ENCODE measurements at places on chromosomes 7 and 10.

DNA sequence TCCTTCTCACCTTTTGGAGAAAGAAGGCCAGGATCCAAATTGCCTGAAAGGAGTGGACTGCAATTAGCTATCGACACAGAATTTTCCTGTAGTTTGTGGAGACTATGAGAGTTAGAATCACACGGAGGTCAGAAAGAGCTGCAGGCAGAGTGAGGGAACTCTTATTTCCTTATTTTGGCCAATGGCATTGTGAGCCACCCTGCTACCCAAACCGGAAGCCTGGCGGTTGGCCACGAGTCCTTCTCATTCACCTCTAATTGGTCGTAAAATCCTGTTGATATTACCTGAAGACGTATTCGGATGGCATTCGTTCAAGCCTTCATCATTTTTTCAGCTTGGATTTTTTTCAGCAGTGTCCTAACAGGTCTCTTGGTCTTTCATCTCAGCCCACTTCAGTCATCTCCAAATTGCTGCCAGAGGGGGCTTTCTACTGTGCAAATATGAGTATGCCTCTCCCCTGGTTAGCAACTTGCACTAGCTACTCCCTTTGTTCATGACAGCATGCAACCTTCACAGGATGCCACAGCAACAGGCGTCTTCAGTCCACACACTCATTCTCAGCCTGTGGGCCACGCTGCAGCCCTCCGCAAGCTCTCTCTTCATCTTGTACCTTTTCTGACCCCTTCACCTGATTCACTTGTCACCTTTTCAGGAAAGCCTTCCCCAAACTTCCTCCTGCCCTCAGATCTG is 66.9 kb downstream of the GATA3 start:
- DNase-seq, result no peak

DNA sequence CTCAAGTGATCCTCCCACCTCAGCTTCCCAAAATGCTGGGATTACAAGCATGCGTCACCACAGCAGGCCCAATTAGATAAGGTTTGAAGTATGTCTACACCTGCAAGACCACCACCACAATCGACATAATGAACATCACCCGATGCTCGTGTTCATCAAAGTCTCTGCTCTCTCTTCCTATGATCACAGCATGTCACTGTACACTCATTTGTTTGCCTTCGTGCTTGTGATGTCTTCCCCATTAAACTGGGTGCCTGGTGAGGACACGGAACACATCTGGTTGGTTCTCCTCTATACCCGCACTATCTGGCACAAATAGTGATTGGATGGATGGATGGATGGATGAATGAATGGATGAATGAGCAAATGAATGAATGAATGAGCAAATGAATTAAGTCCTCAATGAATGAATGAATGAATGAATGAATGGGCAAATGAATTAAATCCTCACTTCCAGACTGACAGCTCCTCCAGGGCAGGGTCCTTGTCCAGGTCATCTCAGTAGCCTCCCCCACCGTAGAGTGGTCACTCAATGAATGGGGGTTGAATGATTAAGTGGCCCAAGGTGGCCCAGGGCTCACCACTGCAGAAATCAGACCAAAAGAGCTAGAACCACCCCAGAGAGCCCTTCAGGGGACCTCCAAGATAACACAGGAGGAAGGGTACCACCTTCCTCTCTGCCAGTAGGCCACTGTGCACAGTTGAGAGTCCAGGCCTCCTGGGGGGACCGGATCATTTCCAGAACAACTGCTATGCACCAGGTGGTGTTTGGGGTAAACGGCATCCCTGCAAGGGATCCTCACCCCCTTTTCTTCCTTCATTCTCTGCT is 101.9 kb upstream of the TNRC18 start:
- no peak for DNase-seq

DNA sequence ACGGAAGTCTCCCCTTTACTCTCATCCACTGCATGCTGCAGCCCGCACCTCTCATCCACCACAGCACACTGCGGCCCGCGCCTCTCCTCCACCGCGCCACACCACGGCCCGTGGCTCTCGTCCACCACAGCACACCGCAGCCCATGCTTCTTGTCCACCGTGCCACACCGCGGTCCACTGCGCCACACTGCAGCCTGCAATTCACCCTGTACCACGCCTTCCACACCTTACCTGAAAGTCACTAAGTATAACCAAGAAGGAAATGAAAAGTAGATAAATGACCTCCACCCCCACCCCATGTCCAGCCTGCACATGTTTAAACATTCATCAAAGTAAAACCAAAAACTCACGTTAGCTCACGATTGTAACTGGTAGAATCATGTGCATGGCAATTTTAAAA is 176.1 kb downstream of the DIP2C start:
- DNase-seq, result no peak

DNA sequence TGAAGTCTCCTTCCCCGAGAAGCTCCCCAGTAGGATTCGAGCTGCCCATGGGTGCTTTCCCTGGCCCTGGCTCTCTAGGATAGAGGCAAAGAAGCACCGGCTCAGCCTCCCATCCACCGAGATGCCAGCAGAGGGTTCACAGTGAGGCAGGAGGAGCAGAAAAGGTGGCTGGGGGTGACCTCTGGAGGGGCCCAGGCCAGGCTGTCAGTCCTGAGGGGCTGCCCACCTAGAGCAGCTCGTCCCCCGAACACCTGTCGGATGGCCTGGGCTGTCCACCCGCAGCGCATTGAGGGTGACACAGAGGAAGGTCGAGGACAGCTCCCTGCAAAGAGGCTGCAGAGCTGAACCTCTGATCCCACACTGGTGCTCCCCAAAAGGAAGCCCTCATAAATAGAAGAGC is 167.2 kb upstream of the PPP2R2D start:
- DNase-seq, result no peak

GRCh38 chr10:69383558-69383957 is 33.2 kb downstream of the TACR2 start:
- peak; percentile 87 for DNase-seq

DNA sequence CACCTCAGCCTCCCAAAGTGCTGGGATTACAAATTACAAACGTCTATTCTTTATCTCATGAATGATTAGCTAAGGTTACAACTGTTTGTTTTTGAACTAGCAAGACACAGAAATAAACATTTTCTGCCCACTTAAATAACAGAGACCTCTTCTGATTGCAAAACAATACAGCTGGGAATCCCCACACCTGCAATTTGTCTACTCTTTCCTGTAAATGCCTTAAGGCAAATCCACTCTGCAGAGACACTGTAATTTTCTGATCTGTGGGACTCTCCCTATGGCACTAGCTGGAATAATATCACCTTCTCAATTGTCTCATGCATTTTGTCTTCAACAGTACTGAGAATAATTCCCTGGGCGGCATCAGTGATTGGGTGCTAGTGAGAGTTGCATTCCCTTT is 149.3 kb upstream of the FAM3C start:
- DNase-seq, result no peak

- DNase-seq, result no peak
These were observed 32.5 kb upstream of the KNDC1 start for GRCh38 chr10:133127291-133128125.

GRCh38 chr10:66521506-66521905 is 404.3 kb upstream of the LRRTM3 start:
- no peak for DNase-seq

DNA sequence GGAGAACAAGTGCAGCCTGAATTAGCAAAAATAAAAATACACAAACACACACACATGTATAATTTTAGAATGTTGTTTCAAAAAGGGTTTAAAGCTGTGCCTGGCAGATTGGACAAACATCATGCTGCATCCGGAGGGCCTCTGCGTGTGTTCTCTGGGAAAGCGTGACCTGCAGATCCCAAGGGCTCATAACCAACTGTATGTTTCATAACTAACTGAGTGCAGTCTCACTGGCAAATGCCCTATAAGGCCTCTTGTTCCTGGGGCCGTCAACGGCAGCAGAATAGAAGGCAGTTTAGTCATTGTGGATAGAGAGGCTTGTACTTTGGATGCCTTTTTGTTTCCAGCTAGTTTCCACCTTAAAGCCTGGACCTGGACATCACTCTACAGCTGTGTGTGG is 243.8 kb upstream of the KIAA1217 start:
- DNase-seq, result no peak

GRCh38 chr10:23479798-23480473 is 41.1 kb downstream of the OTUD1 start:
- DNase-seq, result no peak

DNA sequence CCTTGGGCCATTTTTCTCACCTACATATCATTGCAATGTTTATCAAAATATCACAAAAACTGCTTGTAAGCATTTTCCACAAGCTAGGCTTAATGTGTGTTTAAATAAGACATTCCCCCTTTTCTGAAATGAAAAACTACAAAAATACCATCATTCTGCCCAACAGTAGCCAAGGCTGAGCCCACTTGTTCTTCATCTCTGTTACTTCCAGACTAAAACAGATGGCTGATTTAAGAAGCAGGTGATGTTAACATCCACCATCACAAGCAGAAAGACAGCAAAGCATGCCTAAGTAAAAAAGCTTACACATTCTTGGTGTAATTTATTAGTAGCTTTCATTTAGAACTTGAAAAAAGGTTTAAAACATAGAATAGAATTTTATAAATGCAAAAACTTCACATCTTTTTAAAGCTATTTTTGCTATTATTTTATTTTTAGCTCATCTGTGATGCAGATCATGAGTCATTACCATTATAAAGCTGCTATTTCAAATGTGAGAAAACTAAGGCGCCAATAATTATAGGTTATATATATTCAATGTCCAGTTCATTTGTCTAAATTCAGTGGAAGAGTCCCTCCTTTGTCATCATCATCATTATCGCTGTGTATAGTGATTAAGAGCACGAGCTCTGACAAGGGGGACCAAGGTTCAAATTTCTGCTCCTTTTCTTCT is 109.4 kb downstream of the RELN start:
- DNase-seq, result no peak

DNA sequence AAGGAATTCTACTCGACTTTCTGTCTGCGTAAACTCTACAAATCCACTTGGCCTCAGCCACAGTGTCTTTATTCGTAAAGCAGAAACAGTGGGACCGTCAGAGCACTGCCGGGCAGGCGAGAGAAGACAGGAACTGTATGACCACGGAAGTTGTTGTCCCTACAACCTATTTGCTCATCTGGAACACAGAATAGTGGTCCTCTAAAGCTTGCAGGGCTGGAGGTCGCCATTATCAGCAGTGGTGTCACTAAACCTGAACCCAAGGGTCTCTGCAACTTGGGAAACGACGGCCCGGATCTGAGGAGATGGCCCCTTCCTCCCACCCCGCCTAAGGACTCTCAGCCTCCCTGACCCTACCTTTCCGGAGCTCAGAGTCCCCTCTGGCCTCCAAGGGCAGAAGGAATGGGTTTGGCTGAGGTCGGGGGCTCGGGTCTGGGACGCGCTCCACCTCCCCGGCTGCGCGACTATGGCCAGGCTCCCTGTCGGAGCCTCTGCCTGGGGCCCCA is 442 bp downstream of the STYXL1 start:
- DNase-seq, result peak; percentile 31

DNA sequence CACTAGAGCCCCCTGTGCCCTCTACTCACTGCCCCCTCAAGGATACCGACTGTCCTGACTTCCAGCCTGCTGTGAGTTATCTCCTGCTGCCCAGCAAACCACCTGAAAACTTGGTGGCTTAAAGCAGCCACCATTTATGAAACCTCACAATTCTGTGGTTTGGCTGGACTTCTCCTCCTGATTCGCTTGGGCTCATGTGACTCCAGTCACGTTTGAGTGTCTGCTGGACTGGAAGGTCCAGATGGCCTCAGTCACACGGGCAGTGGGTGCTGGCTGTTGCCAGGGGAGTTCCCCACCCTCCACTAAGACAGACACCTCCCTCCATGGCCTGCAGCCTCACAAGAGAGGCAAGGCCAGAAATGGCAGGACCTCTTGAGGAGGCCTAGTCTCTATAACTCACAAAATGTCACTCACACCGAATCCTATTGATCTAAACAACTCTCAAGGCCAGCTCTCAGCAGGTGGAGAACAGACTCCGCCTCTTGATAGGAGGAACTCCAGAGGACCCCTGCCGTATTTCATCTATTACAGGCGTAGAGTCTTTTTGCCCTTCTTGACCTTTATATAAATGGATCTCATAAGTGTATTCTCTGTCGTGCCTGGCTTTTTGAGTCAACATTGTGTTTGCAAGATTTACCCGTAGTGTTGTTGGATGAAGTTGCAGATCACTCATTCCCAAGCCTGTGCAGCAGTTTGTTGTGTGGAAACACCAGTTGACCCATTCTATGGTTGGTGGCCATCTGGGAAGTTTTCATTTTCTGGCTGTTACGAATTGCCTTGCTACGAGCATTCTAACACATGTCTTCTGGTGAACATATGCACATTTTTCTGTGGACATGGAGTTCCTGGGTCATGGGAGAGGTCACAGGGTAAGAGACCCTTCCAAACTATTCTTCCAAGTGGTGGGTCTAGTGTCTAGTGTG is 48.3 kb downstream of the ZMIZ1 start:
- DNase-seq, result peak; percentile 75

- no peak for DNase-seq
These were observed 492.9 kb downstream of the PTPRN2 start for GRCh38 chr7:158094671-158095226.

DNA sequence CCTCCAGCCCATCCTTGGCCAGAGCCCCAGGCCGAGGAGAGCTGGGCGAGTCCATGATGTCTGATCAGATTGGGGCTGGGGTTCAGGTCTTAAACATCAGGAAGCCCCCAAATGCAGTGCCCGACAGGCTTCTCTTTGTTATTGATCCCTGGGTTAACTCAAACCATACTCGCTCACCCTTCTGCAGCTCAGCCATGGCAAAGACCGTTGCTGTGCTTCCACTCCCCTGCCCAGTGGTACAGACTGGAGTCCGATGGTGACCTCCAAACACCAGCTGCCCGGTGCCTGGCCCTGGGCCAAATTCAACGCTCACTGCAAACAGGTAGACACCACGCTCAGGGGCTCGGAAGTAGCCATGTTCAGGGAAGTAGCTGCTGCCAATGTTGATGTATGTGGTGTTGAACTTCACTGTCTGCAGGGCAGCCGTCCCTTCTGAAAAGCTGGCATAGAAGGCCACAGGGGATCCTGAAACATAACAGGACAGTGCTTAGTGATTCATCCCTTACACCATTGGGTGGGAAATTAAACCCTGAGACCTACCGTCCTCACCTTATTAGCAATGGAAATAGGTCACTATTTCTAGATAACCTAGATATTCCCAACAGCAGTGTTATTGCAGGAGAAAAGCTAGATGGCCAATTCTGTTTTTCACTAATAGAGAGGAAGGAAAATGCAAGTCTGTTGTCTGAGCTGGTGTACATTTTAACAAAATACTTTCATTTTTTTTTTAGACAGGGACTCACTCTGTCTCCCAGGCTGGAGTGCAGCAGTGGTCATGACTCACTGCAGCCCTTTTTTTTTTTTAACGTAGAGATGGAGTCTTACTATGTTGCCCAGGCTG is 20.5 kb downstream of the MMRN2 start:
- DNase-seq, result peak; percentile 42

DNA sequence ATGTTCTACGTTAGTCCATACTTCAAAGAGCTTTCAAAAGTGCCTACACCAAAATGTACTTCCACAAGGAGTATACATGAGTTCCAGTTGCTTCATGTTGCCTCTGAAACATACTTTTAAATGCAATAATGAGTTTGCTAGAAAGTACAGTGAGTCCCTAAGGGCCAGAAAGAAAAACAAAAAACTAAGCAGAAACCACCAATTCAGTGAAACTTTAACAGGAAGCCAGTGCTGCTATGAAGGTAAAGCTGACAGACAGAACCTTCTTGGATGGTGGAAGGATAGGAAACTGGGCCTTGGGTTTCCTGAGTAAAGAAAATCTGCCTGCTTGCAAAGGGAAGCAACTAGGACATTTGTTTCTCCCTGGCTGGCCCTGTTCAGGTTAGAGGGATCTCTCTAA is 104.2 kb downstream of the CTTNBP2 start:
- no peak for DNase-seq

- no peak for DNase-seq
These were observed 65.7 kb upstream of the CARD11 start for GRCh38 chr7:3109311-3109915.

GRCh38 chr7:103805346-103805745 is 184.1 kb downstream of the RELN start:
- peak; percentile 22 for DNase-seq

GRCh38 chr10:48968036-48968435 is 28.4 kb upstream of the LRRC18 start:
- no peak for DNase-seq
